ENCODE measurements at places on chromosomes 2 and 18.

GRCh38 chr18:63329431-63330145 is 10.0 kb upstream of the BCL2 start:
- DNase-seq: no peak

- no peak for DNase-seq
Observed at GRCh38 chr2:42618972-42619371, 50.5 kb downstream of the MTA3 start.

DNA sequence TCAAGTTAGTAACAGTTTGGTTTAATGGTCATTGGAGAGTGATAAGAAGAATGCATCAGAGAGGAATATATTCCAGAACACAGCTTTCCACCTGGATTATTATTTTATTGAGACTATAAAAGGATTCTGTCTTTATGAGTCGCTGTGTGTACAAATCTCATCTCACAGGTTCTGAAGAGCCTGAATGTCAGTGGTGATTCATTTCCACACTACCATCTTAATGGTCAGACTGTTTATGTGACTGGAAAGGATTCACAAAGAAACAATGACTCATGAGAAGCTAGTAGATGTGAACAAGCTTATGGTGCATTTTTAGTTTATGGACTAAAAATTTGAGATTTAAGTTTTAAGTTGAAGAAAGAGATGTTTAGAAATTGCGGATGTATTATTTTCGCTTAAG is 685.4 kb upstream of the NRXN1 start:
- no peak for DNase-seq

GRCh38 chr2:218856167-218856895 is 3.3 kb upstream of the WNT6 start:
- DNase-seq: no peak

GRCh38 chr18:27363872-27364271 is 178.8 kb upstream of the CHST9 start:
- DNase-seq: no peak

DNA sequence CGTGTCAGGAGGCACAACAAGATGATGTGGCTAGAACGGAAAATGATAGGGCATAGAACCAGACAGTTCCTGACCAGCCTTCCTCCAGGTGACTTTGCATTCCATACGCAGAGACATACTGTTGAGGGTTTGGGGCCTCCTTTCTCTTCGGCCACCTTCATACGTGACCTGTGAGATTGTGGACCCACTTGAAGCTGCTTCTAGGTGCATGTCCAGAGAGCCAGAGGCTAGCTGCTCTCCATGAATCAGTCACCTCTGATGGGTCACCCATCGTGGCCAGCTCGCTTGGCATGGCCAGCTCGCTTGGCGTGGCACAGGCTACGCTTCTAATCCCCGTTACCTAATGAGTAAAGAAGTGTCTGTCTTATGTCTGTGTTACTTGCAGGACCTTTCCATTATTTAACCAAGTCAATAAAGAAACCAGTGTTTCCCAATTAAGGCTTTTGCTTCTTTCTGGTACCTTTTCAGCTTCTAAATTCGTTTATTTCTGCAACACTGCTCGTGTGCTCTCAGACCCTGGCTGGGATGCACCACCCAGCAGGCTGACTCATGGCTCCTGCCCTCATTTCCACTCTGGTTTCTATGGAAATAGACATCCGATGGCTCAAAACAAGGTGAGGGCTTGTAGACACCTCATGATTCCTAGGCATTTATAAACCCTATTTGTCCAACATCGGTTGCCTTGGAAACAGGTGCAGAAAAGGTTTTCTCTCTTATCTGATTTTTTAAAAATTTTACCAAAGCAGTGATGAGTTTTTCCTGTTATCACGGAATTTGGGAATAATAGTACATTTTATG is 86.7 kb upstream of the B3GNT7 start:
- no peak for DNase-seq

Measured in GM13976 (cell line).